ENCODE measurements at places on chromosomes 11 and 22.

DNA sequence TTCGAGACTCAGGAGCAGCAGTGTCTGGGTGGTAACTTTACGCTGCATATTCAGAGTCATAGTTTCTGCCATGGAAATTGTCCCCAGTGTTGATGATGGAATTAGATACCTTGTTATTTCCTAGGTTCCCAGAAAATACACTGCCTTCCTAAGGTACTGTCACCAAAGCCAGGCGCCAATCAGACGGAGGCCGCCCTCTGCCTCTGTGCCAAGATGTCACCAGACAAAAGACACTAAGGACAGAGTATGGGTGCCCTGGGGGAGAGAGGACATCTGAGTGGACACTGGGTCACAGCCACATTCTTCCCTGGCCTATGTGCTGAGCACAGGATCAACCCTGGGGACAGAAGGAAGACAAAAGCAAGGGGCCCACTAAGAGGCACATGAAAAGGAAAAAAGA is 11.2 kb downstream of the PLA2G6 start:
- DNase-seq: no peak

DNA sequence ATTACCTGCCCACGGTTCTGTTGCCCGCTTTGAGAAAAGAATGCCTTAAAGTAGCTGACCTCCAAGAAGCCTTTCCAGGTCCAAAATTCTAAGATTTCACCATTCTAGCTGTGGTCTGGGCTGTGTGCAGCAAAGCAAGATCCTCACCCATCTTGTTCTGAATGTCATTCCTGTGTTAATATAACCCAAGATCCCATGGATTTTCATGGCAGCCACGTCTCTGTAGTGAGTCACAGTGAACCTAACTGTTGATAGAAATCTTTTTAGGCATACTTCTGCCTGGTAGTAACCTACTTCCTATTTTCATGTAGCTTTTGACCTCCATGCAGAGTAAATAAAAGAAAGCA is 210.0 kb downstream of the NAV2 start:
- DNase-seq: no peak

GRCh38 chr11:69931994-69932910 is 113.0 kb upstream of the FGF3 start:
- DNase-seq: no peak

- DNase-seq: no peak
Observed at GRCh38 chr11:16043617-16044016, 312.7 kb downstream of the SOX6 start.

DNA sequence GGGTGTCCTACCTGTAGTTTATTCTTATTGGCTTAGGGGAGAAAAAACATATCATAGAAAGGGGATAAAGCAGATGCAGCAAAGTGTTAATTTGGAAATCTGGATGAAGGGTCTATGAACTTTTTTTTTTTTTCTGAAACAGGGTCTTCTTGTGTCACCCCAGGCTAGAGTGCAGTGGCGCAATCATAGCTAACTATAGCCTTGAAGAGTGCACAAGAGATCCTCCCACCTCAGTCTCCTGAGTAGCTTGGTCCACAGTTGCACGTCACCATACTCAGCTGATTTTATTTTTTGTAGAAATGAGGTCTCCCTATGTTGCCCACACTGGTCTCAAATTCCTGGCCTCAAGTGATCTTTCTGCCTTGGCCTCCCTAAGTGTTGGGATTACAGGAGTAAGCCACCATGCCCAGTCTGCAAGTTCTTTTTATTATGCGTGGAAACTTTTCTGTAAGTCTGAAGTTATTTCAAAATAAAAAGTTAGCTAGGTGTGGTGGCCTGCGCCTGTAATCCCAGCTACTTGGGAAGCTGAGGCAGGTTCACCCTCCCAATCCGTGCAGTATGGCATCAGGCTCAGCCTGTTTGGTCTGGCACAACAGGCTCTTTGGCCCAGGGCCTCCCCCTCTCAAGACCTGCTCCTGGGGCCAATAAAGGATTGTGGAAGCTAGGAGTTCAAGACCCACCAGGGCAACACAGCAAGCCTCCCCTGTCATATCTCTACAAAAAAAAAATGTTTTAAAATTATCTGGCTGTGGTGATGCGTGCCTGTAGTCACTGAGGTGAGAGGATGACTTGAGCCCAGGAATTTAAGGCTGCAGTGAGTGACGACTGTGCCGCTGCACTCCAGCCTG is 111.9 kb downstream of the MED15 start:
- no peak for DNase-seq

DNA sequence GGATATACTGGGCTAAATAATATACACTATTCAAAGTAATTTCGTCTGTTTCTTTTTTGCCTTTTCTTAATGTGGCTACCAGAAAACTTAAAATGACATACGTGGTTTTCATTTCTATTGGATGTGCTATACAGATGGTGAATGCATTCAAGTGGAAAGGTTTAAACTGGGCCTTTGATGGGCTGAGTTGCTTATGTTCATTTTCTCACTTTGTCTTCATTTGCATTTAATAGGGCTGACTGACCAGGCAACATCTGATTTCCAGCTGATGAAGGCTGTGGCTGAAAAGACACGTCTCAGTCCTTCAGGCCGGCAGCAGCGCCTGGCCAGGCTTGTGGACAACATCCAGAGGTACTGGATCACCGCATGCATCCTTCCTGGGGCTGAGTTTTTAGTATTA is 27.9 kb downstream of the PIWIL4 start:
- DNase-seq: no peak

DNA sequence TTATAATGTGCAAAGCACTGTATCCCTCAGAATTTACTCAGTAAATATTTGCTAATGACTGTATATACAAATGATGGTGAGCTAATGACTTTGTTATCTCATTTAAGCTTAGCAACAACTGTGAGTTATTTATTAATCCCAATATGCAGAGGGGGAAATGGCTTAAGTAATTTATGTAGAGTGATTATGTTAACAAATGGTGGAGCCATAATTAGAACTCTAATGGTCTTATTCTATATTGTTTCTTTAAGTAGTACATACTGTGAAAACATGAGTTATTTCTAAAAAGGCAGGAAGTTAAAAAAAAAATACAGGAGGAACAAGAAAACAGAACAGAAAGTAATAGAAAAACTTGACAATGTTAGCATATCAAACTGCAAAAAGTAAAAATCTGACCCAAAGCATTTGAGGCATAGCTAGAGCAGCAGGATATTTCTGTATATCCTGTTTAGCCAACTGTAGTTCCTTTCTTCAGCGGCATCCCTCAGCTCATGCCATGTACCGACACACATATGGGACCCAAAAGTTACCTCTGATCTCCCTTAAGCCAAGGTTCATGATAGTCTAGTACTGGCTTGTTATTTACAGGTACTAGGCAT is 94.2 kb downstream of the FCHSD2 start:
- no peak for DNase-seq

DNA sequence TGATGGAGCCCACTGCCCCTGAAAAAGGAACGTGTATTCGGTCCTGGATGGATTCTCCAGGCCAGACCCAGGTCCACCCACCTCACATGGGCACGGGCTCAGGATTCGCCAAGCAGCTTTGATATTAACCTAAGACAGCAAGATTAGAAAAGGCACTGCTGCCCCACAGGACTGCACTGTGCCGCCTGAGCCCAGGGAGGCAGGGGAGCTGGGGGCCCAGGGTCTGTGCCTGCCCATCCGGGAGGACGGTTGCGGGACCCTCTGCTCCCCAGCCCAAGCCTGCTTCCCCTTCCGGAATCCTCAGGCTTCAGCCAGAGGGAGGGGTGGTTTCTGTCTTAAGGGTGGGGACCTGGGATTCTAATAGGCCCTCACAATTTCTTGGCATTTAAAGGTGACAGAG is 13.5 kb upstream of the VSIG10L2 start:
- no peak for DNase-seq

DNA sequence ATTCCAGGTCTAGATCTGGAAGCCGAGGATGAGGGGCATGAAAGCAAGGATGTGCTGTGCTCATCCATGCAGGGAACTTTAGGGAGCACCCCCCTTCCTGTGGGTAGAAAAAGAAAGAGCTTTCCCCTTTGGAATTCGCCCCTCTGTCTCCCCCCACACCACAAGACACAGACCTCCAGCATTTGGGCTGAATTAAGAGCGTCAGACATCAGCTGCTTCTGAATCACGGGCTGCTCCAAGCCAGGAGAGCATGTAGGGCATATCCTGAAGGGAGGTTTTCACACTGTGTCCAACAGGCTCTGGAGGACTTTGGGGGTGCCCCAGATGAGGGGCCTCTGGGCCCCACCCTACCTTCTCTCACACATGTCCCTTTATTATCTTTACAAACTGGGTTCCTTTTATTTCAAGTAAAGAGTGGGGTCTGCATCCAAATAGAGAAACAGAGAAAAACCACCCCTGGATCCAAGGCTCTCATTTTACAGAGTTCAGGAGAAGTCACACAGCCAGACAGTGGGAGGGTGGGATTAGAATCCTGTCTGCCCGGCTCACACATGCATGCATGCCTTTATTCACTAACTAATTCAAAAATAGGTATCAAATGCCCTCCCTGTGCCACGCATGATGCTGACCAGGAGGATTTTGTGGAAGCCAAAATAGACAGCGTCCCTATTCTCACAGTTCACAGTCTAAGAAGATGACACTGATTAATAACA is 52.8 kb downstream of the LRRC32 start:
- DNase-seq: no peak

DNA sequence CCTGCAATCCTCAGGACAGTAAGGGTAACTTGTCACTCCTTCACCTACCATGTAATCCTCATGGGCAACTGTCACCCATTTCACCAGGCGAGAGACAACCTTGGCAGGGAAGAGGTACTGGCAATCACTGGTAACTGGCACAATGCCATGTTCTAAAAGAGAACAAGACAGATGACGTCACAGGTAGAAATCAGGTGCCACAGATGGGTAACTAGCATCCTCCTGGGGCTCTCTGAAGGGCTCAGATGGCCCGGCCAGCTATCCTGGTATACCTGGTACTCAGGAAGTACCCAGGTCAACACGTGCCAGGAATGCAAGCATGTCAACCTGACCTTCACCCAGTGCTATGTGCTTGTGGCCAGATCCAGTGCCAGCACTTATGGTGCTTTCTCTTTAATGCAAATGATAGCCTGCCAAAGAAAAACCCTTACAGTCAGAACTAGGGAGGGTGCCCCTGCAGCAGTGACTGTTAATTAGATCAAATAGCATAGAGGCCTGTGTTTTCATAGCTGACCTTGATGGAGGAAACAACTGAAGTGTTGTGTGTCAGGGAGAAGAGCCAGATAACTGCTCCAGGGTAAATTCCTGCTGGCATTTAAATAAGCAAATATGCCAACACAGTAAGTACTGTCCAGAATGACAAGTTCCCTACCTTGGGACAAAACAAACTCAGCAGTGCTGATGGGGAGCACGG is 36.2 kb downstream of the THOC5 start:
- no peak for DNase-seq

- DNase-seq: no peak
Observed at GRCh38 chr11:46280706-46281105, 3.2 kb downstream of the CREB3L1 start.

GRCh38 chr11:123302751-123303195 is 107.7 kb upstream of the CLMP start:
- DNase-seq: no peak

GRCh38 chr11:74284466-74284865 is 27.0 kb downstream of the P4HA3 start:
- no peak for DNase-seq

- DNase-seq: no peak
Observed at GRCh38 chr11:45860764-45861510, 13.7 kb downstream of the CRY2 start.

DNA sequence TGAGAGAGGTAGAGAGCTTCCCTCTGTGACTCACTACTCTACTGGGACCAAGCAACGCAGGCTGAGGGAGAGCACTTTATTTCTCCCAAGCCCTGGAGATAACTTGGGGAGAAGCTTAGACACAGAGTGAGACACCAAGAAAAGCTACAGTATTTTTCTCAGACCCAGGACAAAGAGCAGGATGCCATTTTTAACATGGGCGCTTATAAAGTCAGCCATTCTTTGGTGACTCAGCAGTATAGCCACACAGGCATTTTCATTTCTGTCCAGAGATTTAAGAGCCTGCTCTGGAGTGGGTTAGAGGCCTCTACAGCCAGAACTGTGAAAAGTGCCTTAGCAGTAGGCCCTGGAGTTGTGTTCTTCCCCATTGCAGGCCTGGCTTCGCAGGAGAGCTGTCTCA is 55.0 kb upstream of the GLYAT start:
- DNase-seq: no peak

Data from smooth muscle cell of the brain vasculature (primary cell).